LHCN-M2 (cell line): ENCODE measurements at places on chromosomes 6 and 20. TPM values are rescaled to one million over a fixed set of nuclear protein-coding genes. Genes with fewer than 3 reads are reported as not detected.

DNA sequence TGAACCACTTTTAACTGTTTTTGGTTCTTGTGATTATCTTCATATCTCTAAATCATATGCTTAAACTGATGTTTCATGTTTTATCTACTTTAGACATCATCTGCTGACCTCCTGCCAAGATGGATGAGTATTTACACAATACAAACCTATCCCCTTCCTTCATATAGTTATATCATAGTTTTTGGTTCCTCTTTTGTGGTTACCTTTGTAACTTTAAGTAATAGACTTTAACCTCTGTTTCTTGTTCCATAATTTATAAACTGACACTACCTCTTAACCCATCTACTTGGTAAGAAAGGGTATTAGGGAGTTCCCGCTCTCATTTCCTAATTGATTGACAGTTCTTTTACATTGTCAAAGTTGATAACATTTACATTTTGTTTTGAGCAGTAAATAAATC, 11.9 kb downstream of the PCMT1 start:
- no peak for DNase-seq

Gene TXLNB
- 1.2 and 2.1 TPM in 2 replicates for total RNA-seq

GRCh38 chr20:45857882-45858216, 435 bp downstream of the ZSWIM3 start:
- no peak for DNase-seq

- peak; percentile 86 for DNase-seq
These were observed 99.1 kb downstream of the ARMC2 start for GRCh38 chr6:108947114-108947854.

- DNase-seq = no peak
These were observed 3.7 kb upstream of the FUCA2 start for GRCh38 chr6:143515061-143515760.

Gene SCRT2
- not detected in 2 replicates for total RNA-seq

Gene SEL1L2
- total RNA-seq = not detected in 2 replicates

GRCh38 chr6:132482581-132482980, 30.3 kb downstream of the STX7 start:
- DNase-seq = no peak

DNA sequence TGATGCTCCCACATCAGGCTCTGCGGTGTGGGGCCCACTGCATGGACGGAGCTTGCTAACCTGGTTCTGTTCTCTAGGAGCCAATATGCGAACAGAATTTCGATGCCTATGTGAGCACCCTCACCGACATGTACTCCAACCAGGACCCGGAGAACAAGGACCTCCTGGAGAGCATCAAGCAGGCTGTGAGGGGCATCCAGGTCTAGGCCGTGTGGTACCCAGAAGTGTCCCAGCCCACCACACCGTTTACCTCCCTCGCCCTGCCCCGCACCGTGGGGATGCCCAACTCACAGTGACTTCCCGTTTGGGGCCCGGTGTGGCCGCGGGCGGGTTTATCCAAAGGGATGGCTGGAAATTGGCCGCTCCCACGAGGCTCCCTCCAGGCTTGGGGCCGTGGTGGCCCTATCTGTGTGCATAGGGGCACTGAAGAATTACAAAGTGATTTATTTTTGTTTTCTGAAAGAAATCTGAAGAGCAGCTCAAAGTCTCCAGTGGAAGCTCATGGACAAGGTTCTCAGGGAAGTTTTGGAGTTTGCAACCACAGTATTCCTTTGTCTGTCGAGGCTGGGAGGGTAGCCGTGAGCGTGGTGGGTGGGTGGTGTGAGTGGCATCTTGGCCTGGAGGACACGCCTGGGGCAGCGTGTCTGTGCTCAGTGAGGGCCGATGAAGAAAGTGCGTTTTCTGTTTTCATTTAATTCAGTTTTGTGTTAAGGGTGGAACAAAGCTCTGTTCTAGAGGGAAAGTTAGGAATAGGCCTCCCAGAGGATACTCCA, 15.1 kb upstream of the PCMTD2 start:
- DNase-seq = no peak

GRCh38 chr6:54315656-54316055, 7.4 kb downstream of the TINAG start:
- DNase-seq = no peak

Gene PREX1
- 28.1 and 28.7 TPM in 2 replicates for total RNA-seq

- no peak for DNase-seq
These were observed 4.8 kb downstream of the PHF20 start for GRCh38 chr20:35776513-35777101.

Gene PACSIN1
- not detected in 2 replicates for total RNA-seq

GRCh38 chr20:47914792-47915191, 129.5 kb upstream of the SULF2 start:
- no peak for DNase-seq

GRCh38 chr20:53547664-53548239, 45.9 kb downstream of the ZNF217 start:
- peak; percentile 59 for DNase-seq

DNA sequence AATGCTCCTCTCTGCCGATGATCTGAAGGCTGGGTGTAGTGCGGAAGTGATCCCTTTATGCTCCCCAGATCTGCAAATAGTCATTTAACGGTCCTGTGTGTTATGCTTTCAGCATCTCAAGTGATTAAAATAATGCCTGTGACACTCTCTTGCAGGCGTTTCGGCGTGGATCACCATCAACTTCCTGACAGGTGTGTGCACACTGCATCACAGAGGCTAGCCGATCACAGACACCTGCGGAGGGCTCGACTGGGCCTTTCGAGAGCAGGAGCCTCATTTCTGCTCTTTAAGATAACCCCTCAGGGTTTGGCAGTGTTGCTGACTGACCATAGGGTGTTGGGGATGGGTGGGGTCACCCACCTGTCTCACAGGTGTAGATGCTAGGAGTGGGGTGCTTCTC, 20.0 kb downstream of the ENTPD6 start:
- DNase-seq = no peak

GRCh38 chr6:137206577-137206976, 12.6 kb downstream of the IFNGR1 start:
- no peak for DNase-seq

DNA sequence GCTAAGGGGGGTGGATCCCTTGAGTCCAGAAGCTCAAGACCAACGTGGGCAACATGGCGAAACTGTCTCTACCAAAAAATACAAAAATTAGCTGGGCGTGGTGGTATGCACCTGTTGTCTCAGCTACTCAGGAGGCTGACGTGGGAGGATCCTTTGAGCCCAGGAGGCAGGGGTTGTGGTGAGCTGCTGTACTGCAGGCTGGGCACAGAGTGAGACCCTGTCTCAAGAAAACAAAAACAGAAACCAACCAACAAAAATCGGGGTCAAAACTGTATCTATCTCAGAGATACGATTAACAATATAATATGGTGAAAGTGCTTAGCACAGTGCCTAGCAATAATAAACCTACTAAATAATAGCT, 20.7 kb upstream of the BCAS1 start:
- no peak for DNase-seq

DNA sequence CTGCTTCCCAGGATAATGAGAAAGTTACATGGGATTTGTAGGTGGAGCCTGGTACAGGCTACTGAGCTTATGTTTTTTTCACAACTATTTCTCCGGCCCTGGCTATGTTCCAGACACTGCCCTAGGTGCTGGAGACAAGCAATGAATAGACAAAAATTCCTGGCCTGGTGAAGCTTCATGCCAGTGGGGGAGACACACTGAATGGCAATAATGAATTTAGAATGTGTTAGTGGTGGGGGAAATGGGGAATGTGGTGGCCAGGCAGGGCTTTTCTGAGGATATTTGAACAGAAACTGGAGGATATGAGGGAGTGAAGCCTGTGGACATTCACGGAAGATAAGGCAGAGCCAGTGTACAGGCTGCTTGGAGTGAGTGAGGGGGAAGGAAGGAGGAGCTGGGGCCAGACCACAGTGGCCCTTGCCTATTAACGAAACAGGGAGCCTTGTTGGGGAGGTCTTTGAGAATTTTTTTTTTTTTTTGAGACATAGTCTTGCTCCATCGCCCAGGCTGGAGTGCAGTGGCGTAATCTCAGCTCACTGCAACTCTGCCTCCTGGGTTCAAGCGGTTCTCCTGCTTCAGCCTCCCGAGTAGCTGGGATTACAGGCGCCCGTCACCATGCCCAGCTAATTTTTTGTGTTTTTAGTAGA, 6.6 kb downstream of the FOXS1 start:
- DNase-seq = no peak

Gene CDK19
- total RNA-seq = 13.7 and 18.2 TPM in 2 replicates

- DNase-seq = no peak
These were observed 472.0 kb downstream of the CD109 start for GRCh38 chr6:74167976-74168375.

Gene BICRAL
- 4.5 and 6.1 TPM in 2 replicates for total RNA-seq

- no peak for DNase-seq
These were observed 176.9 kb downstream of the SYNDIG1 start for GRCh38 chr20:24646321-24646720.

DNA sequence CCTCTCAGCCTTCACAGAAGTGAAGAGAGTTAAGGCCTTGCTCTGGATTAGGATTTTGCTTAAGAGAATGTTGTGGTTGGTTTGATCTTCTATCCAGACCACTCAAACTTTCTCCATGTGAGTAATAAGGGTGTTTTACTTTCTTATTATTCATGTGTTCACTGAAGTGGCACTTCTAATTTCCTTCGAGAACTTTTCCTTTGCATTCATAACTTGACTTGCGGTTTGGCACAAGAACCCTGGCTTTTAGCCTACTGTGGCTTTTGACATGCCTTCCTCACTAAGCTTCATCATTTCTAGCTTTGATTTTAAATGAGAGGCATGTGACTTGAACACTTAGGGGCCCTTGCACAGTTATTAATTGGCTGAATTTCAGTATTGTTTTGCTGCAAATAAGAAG, 166.1 kb upstream of the OPRM1 start:
- DNase-seq = no peak

GRCh38 chr6:2659882-2660281, 90.8 kb downstream of the MYLK4 start:
- DNase-seq = peak; percentile 49

DNA sequence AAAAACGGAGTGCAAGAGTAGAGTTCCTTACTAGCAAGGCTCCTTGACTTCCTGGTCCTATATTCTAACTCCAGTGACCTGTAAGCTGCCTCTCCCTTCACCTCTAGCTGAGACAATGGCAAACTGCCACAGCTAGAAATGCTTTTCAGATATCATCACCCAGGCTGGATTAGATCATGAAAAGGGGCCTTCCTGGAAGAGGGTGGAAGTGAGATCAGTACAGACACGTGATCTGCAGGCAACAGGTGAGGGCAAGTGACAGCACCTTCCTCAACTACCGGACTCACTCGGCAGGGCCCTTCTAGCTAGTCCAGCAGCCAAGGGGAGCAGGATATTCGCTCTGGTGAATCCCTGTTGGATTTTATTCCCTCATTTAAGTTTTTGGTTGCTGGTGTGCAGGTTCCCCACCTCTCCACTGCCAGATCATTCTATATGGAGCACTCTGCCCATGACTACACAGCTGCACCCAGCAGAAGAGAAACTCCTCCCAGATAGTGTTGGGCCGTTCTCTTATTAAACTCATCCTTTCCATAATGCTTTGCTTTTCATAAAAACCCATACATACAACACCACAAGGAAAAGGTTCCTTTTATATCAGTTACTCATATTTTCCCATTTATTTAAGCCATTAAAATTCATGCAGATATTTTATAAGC, 26.4 kb upstream of the FAM83C start:
- DNase-seq = peak; percentile 88

Gene TRIM40
- not detected in 2 replicates for total RNA-seq

DNA sequence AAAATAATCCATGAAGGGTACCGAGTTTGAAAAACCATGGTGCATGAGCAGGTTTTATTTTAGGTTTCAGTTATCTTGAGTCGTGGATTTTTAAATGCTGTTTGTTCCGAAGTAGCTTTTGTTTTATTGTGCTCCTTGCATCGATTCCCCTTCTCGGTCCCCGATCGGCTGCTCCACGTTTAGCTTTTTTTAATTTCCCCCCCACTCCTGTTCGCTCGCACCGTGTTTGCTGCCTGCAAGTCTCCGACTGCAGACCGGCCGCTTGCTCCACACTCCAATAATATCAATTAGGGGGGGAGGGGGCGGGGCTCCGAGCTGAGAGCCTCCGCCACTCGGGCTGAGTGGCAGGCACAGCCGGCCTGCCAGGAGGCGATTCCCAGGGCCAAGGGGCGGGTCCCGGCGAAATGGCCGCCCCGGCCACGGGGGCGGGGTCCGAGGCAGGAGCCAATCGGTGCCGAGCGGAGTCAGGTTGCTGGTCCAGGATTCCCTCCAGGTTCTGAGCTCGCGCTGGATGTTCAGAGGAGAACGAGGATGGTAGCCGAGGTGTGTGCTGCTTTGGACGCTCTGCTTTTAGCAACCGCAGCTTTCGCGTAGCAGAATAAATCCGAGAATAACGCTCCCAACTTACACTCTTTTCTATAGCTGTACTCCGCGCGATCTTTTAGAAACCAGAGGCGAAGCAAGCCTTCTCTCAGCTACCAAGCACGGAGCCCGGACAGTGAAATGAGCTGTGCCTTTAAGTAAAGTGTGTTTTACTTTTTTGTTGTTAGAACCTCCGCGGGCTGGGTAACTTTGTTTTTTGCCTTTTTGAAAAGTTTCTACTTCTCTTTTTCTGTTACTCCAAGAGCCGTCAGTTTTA, at the start of gene EPHA7:
Gene EPHA7, minus strand, starts transcription at position 256 of the 859 bp plus-strand sequence. Its CDS starts 218 bp downstream, at position 38.
- peak; percentile 97 for DNase-seq

DNA sequence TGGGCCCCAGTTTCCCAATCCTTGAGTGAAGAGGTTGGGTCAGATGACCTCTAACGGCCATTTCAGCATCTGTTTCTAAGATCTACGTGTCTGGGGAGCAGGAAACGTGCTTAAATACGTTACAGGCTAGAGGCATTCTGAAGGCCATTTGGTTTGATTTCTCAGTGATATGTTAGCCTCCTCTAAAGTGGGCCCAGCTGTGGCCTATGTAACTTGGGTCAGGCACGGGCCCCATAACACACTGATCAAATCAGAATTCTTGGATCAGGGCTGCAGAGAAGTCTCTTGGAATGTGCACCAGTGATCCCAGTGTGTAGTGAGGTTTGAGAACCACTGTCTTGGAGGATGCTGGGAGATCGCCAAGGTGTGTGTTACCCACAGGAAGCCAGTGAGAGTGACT, 36.1 kb upstream of the TGM3 start:
- DNase-seq = no peak

DNA sequence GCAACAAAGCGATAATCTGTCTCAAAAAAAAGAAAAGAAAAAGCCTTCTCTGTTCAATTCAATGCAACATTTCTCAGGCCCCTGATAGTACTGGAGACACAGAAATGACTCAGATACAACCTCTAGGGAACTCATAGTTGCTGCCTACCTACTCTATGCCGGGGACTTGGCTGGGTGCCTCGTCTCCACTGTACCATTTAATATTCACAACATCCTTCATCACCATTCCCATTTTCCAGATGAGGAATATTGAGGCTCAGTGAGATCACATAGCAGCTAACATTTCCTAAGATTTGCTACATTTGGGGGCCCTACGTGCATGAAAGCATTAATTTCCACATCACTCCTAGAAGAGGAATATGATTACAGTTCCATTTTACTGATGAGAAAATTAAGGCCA, 7.5 kb downstream of the NOL4L start:
- no peak for DNase-seq

- no peak for DNase-seq
These were observed 444.9 kb upstream of the RNF217 start for GRCh38 chr6:124517339-124517738.

DNA sequence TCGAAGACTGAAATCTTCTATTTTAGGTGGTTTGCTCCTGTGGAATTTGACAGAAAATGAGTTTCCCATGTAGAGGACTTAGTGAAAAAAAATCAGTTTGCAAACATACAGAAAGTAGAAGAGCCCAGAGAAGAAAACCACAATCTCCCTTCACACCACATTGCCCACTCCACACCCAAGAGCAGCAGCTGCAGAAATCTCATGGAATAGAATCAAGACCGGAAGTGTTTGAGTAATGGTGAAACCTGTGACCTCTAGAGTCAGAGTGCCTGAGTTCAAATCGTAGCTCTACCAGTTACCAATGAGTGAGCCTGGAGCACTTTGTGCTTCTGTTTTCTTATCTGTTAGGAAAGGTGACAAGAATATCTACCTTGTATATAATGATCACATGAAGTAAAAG, 4.6 kb downstream of the SIRPG start:
- peak; percentile 12 for DNase-seq

Gene ITCH
- total RNA-seq = 38.7 and 38.9 TPM in 2 replicates
